ENCODE measurements at places on chromosomes 16 and 17. TPM values are rescaled to one million over a fixed set of nuclear protein-coding genes. Genes with fewer than 3 reads are reported as not detected.

BCL6B gene
- total RNA-seq, result not detected

RMI2 gene
- total RNA-seq, result 41.3 TPM

IGF2BP1 gene
- total RNA-seq, result 104 TPM

CNGB1 gene
- total RNA-seq, result 2.3 TPM

KRTAP1-5 gene
- total RNA-seq, result not detected

C16orf54 gene
- total RNA-seq, result 2.1 TPM

FGF11 gene
- total RNA-seq, result 21.8 TPM

SCGB1C2 gene
- total RNA-seq, result not detected

RPGRIP1L gene
- 21.4 TPM for total RNA-seq

DLX4 gene
- total RNA-seq, result 10.4 TPM

ITGB4 gene
- total RNA-seq, result 26.4 TPM

GCGR gene
- 1.7 TPM for total RNA-seq

PRSS8 gene
- total RNA-seq, result 205 TPM

GP1BA gene
- total RNA-seq, result not detected

ASGR1 gene
- 9.7 TPM for total RNA-seq

CBX1 gene
- 72.8 TPM for total RNA-seq

NPIPB8 gene
- total RNA-seq, result not detected

PABPN1L gene
- total RNA-seq, result 0.31 TPM

- DNase-seq, result no peak
These were observed 2.4 kb downstream of the SYNGR3 start for GRCh38 chr16:1991948-1992703.

- DNase-seq, result no peak
These were observed 127.3 kb downstream of the KATNIP start for GRCh38 chr16:27677263-27677662.

- DNase-seq, result no peak
These were observed 31.6 kb upstream of the FAAP100 start for GRCh38 chr17:81583589-81584342.

DNA sequence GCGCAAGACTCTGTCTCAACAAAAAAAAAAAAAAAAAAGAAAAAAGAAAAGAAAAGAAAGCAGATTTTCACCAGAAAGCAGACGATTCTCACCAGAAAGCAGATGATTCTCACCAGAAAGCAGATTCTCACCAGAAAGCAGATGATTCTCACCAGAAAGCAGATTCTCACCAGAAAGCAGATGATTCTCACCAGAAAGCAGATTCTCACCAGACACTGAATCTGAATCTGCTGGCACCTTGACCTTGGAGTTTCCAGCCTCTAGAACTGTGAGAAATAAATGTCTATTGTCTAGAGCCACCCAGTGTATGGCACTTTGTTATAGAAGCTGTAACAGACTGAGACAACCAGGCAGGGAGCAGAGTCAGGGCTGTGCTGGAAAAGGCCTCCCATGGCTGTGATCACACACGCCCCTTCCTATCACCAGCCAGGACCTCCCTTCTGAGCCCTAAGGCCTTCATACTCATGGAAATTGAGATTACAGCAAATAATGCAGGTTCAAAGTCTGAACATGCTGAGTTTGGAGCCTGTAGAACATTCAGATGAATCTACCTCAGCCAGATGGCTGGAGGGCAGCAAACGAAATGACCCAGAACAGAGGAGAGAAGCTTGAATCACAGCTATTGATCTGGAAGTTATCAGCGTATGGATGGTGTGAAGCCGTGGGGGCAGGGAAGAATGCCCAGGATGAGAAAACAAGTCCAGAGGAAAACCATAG lies 309.3 kb downstream of the SLC39A11 start:
- DNase-seq, result no peak

GRCh38 chr16:2777903-2778629 lies 986 bp upstream of the ELOB start:
- no peak for DNase-seq

DNA sequence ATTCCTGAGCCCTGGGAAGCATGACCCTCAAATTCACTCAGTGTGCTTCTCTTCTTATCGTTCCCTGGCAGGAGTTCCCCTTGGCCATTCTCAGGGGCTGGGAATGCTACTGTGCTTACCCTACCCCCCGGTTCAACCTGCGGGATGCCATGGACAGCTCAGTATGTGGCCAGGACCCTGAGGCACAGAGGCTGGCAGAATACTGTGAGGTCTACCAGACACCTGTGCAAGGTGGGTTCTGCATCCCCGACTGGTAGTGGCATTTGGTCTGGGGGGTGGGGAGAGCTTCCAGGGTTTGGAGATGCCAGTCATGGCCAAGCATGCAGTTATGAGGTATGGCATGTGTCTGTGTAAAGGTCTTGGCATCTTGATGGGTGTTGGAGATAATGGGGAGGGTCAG lies 39.4 kb downstream of the WSCD1 start:
- no peak for DNase-seq

DNA sequence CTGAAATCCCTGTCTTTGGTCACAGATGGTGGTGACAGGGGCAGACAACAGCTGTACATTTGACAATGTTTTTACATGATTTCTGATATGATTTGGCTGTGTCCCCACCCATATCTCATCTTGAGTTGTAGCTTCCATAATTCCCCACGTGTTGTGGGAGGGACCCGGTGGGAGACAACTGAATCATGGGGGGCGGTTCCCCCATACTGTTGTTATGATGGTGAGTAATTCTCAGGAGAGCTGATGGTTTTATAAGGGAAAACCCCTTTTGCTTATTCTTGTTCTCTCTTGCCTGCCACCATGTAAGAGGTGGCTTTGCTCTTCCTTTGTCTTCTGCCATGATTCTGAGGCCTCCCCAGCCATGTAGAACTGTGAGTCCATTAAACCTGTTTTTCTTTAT lies 353.9 kb downstream of the CPPED1 start:
- DNase-seq, result no peak

- no peak for DNase-seq
These were observed 179.8 kb upstream of the HSBP1 start for GRCh38 chr16:83627996-83628395.

GRCh38 chr16:31357324-31358109 lies 2.5 kb downstream of the ITGAX start:
- no peak for DNase-seq

GRCh38 chr16:10325783-10326543 lies 59.9 kb upstream of the ATF7IP2 start:
- DNase-seq, result no peak

DNA sequence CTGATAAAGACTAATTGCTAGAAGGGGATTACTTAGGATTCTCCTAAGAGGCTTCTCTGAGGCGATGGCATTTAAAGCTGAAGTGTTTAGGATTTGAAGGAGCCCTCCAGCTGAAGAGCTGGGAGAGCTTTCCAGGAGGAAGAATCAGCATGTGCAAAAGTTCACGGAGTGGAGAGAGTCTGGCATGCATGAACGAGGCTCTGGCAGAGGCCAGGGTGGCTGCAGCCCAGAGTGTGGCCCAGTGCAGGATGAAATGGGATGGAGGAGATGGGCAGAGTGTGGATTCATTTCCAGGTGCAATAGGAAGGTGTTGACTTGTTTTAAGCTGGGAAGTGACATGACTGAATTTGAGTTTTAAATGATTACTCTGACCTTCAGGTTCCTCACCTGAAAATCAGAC lies 249.0 kb upstream of the CCL2 start:
- DNase-seq, result no peak

DNA sequence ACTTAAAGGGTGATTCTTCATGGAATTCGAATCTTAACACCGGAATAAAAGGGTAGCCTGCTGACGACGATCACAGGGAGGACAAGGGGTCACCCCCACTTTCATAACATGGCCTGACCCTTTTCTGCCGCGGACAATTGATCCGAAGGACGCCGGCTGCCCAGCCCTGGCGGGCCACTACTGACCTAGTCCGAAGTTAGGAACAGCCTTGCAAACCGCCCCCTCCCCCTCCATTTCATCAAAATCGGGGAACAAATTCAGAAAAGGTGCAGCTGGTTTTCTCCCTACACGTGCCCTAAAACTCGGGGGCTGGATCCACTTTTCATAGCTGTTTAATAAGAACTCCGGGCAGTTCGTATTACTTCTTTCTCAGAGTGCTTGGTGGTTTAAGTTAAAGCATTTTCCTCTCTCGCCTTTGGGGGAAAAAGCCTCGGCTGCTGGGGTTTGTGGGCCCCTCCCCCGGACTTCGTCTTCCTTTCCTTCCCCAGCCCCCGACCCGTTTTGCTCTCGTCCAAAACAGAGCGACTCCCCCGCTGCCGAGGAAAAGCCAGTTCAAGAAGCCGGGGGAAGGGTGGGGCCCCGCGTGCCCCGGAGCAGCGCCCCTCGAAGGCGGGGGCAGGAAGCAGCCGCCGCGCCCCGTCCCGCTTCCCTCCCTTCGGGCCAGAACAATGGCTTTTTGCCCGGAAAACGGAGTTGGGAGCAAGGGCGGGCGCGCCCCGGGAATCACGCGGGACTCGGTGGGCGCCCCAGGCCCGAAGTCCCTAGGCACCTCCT lies 641 bp upstream of the CBX2 start:
- DNase-seq, result peak; percentile 80

- DNase-seq, result no peak
These were observed 33.0 kb upstream of the TMC5 start for GRCh38 chr16:19384656-19385055.

DNA sequence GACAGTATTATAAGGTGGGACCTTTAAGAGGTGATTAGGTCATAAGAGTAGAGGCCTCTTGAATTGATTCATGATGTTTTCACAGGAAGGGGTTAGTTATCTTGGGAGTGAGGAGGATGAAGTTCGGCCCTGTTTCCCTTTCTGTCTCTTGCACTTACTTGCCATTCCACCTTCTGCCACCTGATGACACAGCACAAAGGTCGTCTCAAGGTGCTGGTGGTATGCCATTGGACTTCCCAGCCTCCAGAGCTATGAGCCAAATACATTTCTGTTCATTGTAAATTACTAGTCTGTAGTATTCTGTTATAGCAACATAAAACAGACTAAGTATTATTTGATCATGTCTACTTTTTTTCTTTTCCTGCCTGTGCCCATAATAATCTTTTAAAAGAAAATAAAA lies 23.5 kb downstream of the CHD9 start:
- no peak for DNase-seq

DNA sequence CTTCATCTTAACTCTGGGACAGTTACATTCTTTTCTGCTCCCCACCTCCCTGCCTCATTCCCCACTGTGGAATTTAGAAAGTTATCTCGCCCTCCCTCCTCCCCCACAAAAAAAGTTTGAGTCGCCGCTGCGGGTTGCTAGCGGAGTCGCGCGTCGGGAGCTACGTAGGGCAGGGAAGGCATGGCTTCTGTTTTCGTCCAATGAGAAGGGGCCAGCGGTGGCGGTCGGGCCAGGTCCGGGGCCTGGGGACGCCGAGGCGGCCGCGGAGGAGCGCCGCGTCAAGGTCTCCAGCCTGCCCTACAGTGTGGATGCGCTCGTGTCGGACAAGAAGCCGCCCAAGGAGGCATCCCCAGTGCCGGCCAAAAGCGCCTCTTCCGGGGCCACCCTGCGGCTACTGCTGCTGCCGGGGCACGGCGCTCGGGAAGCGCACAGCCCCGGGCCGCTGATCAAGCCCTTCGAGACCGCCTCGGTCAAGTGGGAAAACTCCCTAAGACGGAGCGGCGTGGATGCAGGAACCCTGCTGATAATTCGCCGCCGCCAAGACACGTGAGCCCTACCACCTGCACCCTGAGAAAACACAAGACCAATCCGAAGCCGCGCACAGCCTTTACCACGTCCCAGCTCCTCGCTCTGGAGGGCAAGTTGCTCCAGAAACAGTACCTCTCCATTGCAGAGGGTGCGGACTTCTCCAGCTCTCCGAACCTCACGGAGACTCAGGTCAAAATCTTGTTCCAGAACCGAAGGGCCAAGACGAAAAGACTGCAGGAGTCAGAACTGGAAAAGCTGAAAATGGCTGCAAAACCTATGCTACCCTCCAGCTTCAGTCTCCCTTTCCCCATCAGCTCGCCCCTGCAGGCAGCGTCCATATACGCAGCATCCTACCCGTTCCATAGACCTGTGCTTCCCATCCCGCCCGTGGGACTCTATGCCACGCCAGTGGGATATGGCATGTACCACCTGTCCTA lies 8.9 kb downstream of the OR4D1 start:
- DNase-seq, result no peak

DNA sequence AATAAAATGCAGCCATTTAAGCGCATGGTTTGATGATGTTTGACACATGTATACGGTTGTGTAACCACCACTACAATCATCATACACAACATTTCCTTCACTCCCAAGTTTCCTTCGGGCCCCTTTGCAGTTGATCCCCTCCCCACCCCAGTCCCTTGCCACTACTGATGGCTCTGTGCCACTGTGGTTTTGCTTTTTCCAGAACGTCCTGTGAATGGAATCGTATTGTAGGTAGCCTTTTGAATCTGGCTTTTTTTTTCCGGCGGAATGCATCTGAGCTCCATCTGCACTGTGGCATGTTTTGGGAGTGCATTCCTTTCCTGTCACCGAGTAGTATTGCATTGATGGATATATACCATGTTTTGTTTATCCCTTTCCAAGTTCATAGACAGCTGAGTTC lies 15.1 kb upstream of the MAP2K3 start:
- DNase-seq, result no peak

DNA sequence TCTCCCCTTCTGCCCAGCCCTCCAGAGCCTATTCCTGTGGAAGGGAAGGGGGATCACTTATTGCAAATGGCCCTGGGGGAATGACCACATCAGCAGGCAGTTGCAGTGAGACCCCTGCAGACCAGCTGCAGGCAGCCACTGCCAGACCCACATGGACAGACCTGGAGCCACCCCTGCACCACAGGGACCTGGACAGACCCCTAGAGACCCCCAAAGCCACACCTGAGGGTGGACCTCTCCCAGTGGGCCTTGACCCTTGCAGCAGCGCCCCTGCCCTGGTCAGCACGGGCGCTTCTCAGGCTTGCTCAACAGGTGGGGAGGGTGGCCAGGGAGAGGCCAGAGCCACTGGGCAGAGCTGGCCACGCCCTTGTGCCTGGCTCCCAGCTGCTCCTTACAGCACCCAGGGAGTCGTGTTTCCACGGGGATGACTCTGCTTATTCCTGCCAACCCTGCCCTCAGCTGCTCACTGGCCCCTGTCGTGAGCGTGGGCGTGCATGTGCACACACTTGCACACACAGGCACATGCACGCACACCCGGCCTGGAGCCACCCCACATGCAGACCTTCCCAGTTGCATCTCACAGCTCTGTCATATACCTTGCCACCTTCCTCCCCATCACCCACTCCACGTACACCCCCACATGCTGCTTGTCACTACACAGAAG lies 1.3 kb upstream of the SCN4A start:
- no peak for DNase-seq

- DNase-seq, result no peak
These were observed 22.6 kb downstream of the ACSM1 start for GRCh38 chr16:20674684-20675487.

All from type B pancreatic cell (in vitro differentiated cells).